ENCODE measurements at places on chromosomes 5 and 9. TPM values are rescaled to one million over a fixed set of nuclear protein-coding genes. Genes with fewer than 3 reads are reported as not detected.

NKD2 gene
- 7.5 TPM for total RNA-seq

TSSK1B gene
- not detected for total RNA-seq

IRGM gene
- not detected for total RNA-seq

MAMDC2 gene
- 2.2 TPM for total RNA-seq

ACSL6 gene
- not detected for total RNA-seq

ANKRD55 gene
- total RNA-seq: not detected

NEUROG1 gene
- not detected for total RNA-seq

SPACA9 gene
- total RNA-seq: 1.4 TPM

PPP3R2 gene
- total RNA-seq: not detected

RAI14 gene
- 36.3 TPM for total RNA-seq

PBX3 gene
- total RNA-seq: 39.2 TPM

GABRA6 gene
- not detected for total RNA-seq

FOXD4L6 gene
- total RNA-seq: not detected

CLTA gene
- total RNA-seq: 289 TPM

FAM151B gene
- total RNA-seq: 1.6 TPM

SIL1 gene
- 32.1 TPM for total RNA-seq

STKLD1 gene
- total RNA-seq: not detected

C5orf52 gene
- not detected for total RNA-seq

GARIN3 gene
- not detected for total RNA-seq

GDNF gene
- total RNA-seq: not detected

ADGRD2 gene
- total RNA-seq: not detected

TTC16 gene
- not detected for total RNA-seq

FOXE1 gene
- total RNA-seq: not detected

NUP214 gene
- total RNA-seq: 12.6 TPM

INSL4 gene
- total RNA-seq: 0.20 TPM

PRLR gene
- total RNA-seq: 8.2 TPM

CDC14B gene
- total RNA-seq: 11.7 TPM

ASPN gene
- total RNA-seq: not detected

PTPDC1 gene
- total RNA-seq: 8.2 TPM

CWC27 gene
- total RNA-seq: 9.6 TPM

FGD3 gene
- 14.7 TPM for total RNA-seq

TRPM3 gene
- not detected for total RNA-seq

SPINK7 gene
- not detected for total RNA-seq

MYMK gene
- not detected for total RNA-seq

PCDHB5 gene
- not detected for total RNA-seq

CARTPT gene
- total RNA-seq: not detected

LECT2 gene
- total RNA-seq: not detected

GPX8 gene
- total RNA-seq: 0.37 TPM

ANKRD34B gene
- total RNA-seq: not detected

LCN9 gene
- not detected for total RNA-seq

CMYA5 gene
- 0.08 TPM for total RNA-seq

PCDHGB3 gene
- 0.41 TPM for total RNA-seq
